Frontal cortex (tissue), 4 donors: ENCODE measurements at places on chromosomes 1 and 21. TPM values are rescaled to one million over a fixed set of nuclear protein-coding genes. Genes with fewer than 3 reads are reported as not detected.

WNT9A gene
- 1.2 TPM for total RNA-seq

- DNase-seq = no peak
Measured at GRCh38 chr21:45304945-45305344, 17.2 kb upstream of the POFUT2 start.

DNA sequence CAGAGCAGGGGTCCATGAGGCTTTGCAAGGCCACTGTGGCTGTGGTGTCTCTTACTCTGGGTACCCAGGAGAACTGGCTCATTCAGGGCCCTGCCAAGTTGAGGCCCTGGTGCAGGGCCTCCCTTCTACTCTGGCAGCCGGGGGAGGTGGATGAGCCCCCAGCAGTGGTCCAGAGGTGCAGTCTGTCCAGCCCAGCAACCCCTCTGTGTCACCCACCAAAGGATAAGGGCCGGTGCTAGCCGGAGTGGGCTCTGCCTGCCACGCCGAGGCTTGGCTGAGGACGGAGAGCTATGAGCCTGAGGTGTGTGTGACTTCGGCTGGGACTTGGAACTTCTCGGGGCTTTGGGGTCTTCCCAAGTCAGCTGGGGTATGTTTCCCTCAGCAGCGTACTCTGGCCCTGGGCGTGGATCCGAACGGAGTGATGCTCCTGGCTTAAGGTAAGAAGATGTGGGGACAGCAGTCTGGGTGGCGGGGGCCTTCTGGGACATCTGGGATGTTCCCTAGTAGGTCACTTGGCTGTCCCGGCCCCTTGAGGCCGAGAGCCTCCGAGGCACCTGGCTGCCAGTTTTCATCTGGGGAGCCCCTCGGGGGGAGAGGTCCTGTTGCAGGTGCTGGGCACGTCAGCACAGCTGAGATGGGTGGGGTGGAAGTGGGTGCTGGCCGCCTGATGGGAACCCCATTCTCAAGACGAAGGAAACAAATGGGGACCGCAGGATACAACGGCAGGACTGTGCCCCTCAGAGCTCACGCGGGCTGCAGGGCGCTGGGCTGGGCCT, 25.9 kb downstream of the RUNX3 start:
- DNase-seq = peak; percentile 16

DNA sequence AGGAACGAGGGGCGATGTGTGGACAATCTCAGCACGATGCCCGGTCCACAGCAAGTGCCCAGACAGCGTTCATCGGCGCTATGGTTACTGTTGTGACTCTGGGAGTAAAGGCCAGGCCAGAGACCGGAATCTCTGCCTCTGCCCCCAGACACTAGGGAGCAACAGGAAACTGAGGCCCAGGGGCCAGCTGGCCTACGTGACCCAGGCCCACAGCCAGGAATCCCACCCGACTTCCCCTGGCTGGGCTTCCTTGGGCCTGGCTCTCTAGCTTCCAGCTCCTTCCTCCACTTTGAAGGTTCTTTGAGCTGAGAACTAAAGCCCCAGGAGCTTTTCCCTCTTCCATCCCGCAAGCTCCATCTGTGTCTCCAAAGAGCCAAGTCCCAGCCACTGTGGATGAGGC, 4.6 kb downstream of the LRP8 start:
- no peak for DNase-seq
